ENCODE measurements at places on chromosomes 16 and 17.

DNA sequence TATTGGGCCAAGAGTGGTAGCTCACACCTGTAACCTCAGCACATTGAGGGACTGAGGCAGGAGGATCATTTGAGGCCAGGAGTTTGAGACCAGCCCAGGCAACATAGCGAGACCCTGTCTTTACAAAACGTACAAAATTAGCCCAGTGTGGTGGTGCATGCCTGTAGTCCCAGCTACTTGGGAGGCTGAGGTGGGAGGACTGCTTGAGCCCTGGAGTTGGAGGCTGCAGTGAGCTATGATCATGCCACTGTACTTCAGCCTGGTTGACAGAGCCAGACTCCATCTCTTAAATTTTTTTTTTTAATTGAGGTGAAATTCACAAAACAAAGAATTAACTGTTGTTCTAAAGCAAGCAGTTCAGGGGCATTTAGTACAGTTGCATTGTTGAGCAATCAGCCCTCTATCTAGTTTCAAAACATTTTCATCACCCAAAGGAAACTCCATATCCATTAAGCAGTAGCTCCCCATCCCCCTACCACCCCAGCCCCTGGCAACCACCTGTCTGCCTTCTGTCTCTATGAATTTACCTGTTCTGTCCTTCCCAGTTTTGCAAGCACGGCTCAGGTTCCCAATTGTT lies 15.6 kb downstream of the SNX29 start:
- no peak for DNase-seq

GRCh38 chr17:28042721-28043291 lies 329 bp downstream of the NLK start:
- DNase-seq = no peak

DNA sequence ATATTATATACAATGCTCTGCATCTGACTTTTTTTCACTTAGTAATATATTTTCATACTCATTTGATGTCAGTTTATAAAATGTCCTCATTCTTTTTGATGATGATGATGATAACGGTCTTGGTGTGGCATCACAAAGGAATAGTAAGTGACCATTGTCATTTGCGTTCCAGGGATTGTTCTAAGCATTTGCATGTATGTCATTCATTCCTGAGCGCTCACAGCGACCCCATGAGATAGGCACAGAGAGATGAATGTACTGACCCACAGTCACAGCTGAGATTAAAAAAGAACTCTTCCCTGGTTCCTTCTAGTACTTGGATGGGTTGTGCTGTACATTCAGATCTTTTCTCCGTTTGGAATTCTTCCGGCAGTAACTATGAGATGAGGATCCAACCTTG lies 21.2 kb upstream of the MSI2 start:
- DNase-seq = no peak

GRCh38 chr17:82346342-82347300 lies 12.4 kb upstream of the TEX19 start:
- DNase-seq = no peak

Data from stimulated activated CD4-positive, alpha-beta T cell treated with anti-CD3 and anti-CD28 coated beads, Interleukin-1b, Interleukin-23, amount 100 ng/mL, for 24 hours (primary cell).